B cell (primary cell): ENCODE measurements at places on chromosomes 2 and 18.

DNA sequence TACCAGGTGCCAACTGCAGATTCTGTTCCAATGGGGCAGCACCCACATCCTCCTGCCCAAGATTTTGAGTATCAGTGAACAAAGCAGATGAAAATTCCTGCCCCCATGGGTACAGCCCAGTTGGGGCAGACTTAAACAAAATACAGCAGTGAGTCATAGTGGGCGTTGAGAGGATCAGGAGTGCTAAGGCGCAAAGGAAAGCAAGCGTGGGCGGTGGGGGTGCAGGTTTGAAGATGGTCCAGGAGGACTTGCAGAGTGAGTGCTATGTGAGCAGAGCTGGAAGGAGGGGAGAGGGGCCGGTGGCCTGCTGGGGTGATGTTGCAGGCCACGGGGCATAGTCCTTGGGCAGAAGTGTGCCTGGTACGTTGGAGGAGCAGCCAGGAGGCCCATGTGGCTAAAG is 24.7 kb downstream of the STEAP3 start:
- DNase-seq, result no peak

GRCh38 chr2:133378928-133379549 is 189.2 kb downstream of the NCKAP5 start:
- DNase-seq, result no peak

DNA sequence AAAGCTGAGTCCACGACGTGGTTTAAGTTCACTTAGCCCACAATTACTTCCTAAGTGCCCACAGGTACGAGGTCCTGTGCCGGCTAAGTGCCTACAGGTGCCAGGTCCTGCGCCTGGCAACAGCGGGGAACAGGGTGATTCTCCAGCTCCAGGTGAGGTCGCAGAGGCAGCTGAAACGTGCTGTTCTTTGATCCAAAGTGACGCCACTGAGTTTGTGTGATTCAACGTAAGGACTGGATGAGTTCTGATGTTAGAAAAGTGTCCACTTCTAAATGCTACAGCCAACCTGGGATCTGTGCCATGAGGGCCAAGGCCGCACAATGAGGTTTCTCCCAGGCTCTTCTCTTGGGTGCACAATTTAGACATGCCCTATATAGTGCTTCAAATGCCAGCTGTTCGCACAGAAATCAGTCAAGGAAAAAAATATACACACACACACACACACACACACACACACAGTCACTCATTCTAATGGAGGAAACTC is 57.5 kb downstream of the NDUFA10 start:
- DNase-seq, result no peak

GRCh38 chr18:35811896-35812295 is 160.6 kb upstream of the RMP24 start:
- DNase-seq, result no peak

- peak; percentile 78 for DNase-seq
These were observed 318 bp upstream of the CDC42EP3 start for GRCh38 chr2:37671816-37672103.

DNA sequence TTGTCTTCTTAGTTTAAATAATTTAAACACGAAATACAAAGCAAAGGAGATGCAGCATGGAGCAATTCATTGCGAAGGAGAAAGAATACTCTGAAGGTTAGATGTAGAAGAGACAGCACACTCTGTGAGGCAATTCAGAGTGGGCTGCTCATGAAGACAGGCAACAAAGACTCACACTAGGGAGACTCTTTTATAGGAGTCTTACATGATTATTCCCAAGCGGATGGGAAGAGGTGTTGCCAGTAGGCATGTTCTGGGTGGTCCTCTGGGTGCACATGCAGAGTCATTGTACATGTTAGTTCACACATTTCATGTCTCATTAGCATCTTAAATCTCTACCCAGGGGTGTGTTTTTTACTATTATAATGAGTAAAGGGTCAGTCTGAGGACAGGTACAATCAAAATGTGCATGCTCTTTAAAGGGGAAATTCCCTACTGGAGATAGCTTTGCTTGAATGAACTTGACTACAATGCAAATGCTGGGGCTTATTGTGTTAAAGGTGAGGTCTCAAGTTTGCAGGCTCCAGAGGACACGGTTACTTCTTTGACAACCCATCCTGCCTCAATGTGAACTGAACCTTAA is 275.5 kb downstream of the CDH19 start:
- DNase-seq, result no peak

DNA sequence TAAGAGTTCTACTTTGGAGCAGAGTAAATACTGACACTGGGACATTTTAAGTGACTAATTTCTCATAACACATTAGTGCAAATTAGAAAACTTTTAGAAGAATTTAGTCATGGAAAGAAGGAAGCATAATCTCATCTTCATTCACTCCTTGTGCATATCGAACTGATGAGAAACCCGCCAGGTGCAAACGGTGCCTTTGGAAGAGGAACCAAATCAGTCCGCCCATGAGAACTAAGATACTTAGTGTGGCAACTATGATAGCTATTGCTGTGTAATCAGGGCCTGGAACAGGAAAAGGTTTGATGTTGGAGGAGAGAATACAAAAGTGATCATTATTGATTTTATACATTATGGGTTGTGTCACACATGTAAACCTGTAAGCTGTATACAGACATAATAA is 6.9 kb upstream of the CD302 start:
- no peak for DNase-seq

DNA sequence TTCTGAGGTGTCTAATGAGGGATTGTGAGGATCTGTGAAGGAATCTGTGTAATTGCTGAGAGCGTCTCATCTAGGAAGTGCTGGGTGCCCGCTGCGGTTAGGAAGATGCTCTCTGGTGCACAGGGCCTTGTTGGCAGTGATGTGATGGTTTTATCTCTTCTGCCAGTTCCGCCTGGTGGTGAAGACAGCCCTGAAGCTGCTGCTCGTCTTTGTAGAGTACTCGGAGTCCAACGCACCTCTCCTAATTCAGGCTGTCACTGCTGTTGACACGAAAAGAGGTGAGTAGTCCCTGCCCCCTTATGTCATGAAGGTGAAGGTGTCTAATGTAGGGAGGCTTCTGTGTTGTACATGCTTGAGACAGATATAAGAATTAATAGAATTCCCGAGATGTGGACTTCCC is 234.2 kb downstream of the TPGS2 start:
- DNase-seq, result no peak

- no peak for DNase-seq
These were observed 129.1 kb upstream of the MMADHC start for GRCh38 chr2:149716687-149717086.

DNA sequence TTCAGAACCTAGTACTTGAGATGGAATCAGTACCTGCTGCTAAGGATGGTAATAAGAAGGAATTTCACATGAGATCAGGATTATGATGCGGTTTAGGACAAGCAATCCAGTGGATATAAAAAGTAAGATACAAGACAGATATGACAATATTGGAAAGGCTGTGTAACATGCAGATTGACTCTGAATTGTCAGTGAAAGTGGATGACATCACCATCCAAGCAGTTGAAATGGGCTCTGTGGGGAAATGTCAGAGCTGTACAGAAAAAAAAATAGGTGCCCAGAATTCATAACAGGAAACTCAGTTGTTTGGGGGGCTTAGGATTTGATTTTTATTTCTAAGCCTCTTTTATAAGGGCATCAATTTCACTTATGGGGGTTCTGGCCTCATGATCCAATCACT is 438.3 kb downstream of the SPAG16 start:
- no peak for DNase-seq
